Endothelial cell of umbilical vein (primary cell): ENCODE measurements at places on chromosomes 3 and 15. TPM values are rescaled to one million over a fixed set of nuclear protein-coding genes. Genes with fewer than 3 reads are reported as not detected.
A peak's percentile ranks its signal among the peaks of the same experiment; 100 is the strongest.

Gene TM4SF1
- 1,270 and 1,407 TPM in 2 replicates for polyA plus RNA-seq

GRCh38 chr15:99324082-99324620, 72.9 kb downstream of the LRRC28 start:
- peak; percentile 60 for DNase-seq
- no peaks in the 10 kb centered on the region for H3K36me3 ChIP-seq
- peaks cover 7% of the 10 kb centered on the region for H3K4me1 ChIP-seq
- no peaks in the 10 kb centered on the region for H3K27me3 ChIP-seq
- no peak overlapping the region for H3K4me3 ChIP-seq

GRCh38 chr3:112786881-112787579, 59.6 kb downstream of the CD200R1L start:
- DNase-seq, result no peak
- H3K36me3 ChIP-seq, result no peaks in the 10 kb centered on the region
- no peaks in the 10 kb centered on the region for H3K27me3 ChIP-seq
- H3K4me3 ChIP-seq, result no peak overlapping the region
- no peak overlapping the region for H3K27ac ChIP-seq

Gene SHC4
- 0.10 TPM in 1 of 2 replicates, not detected in the other for polyA plus RNA-seq

- H3K4me1 ChIP-seq, result no peaks in the 10 kb centered on the region
- H3K4me3 ChIP-seq, result no peak overlapping the region
- H3K36me3 ChIP-seq, result no peaks in the 10 kb centered on the region
- H3K27me3 ChIP-seq, result no peaks in the 10 kb centered on the region
These were observed 4.3 kb downstream of the ITIH1 start for GRCh38 chr3:52781741-52782140.
